ENCODE measurements at places on chromosomes 6 and 20. TPM values are rescaled to one million over a fixed set of nuclear protein-coding genes. Genes with fewer than 3 reads are reported as not detected.

The UBE2C gene
- 170 TPM for total RNA-seq

The AVP gene
- not detected for total RNA-seq

The CLPSL2 gene
- total RNA-seq: not detected

The POLR1C gene
- total RNA-seq: 24.1 TPM

DNA sequence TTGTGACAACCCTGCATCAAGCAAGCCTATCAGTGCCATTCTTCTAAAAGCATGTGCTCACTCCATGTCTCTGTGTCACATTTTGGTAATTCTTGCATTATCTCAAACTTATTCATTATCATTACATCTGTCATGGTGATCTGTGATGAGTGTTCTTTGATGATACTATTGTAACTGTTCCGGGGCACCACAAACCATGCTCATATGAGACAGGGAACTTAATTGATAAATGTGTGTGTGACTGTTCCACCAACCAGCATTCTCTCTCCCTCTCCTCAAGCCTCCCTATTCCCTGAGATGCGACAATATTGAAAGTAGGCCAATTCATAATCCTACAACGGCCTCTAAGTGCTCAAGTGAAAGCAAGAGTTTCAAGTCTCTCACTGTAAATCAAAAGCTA lies 4.0 kb downstream of the HUS1B start:
- no peak overlapping the region for H3K4me3 ChIP-seq
- H3K4me1 ChIP-seq: peaks cover 8% of the 10 kb centered on the region
- no peaks in the 10 kb centered on the region for H3K27me3 ChIP-seq
- H3K36me3 ChIP-seq: peaks cover 26% of the 10 kb centered on the region
- H3K27ac ChIP-seq: no peak overlapping the region

GRCh38 chr6:33633462-33634158 lies 12.5 kb downstream of the ITPR3 start:
- no peaks in the 10 kb centered on the region for H3K27me3 ChIP-seq
- DNase-seq: peak; percentile 70
- H3K36me3 ChIP-seq: peaks cover 40% of the 10 kb centered on the region
- H3K27ac ChIP-seq: no peak overlapping the region
- H3K4me3 ChIP-seq: peak overlapping the region; percentile 63

- no peaks in the 10 kb centered on the region for H3K4me1 ChIP-seq
- no peak for DNase-seq
- no peak overlapping the region for H3K4me3 ChIP-seq
- H3K27me3 ChIP-seq: peaks cover 8% of the 10 kb centered on the region
- no peaks in the 10 kb centered on the region for H3K36me3 ChIP-seq
Measured at GRCh38 chr6:142359271-142359960, 57.6 kb downstream of the ADGRG6 start.

GRCh38 chr6:22473991-22474682 lies 95.2 kb upstream of the HDGFL1 start:
- no peaks in the 10 kb centered on the region for H3K4me1 ChIP-seq
- H3K4me3 ChIP-seq: no peak overlapping the region
- H3K27ac ChIP-seq: no peak overlapping the region
- no peaks in the 10 kb centered on the region for H3K36me3 ChIP-seq

GRCh38 chr20:53941680-53942471 lies 128.5 kb downstream of the BCAS1 start:
- H3K4me3 ChIP-seq: no peak overlapping the region
- H3K4me1 ChIP-seq: peaks cover 29% of the 10 kb centered on the region
- no peaks in the 10 kb centered on the region for H3K27me3 ChIP-seq
- H3K36me3 ChIP-seq: no peaks in the 10 kb centered on the region
- no peak overlapping the region for H3K27ac ChIP-seq

DNA sequence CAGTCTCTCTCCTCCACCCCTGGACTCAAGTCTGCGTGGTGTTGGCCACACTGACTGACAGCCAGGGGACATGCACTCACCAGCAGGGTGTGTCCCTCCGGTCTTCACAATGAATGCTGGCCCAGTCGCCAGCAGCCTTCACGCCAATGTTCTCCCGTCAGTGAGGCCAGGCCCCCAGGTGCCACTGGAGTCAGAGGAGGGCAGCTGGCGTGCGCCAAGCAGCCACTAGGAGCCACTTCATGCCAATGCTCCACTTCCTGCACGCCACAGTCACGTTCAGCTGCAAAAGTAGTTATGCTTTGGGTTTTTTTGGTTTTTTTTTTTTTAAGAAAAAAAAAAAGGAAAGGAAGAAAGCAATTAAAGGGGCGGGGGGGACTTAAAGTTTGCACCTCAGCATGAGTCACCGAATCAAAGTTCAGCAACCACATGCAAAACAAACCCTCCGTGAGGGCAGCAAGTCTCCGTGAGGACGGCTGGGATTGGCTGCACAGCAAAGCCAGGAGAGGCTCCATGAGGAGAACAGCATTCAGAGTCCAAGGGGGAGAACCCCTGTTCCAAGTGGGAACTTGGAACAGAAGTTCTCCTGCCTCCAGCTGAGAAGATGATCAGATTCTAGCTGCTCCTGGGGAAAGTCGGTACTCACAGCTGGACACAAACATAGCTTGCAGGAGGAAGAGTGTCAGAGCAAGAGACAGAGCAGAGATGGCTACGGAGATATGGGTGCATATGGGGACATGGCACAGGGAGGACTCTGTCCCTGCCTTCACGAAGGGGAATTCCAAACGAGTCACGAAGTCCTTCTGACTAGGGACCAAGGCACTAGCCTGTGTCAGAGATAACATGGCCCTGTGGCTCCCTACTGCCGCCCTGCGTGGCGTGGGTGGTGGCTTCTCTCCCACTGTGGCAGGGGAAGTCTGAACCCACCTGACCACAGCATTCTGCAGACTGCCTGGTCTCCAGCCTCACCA lies at the start of gene ZC3H12D:
ZC3H12D (minus strand) TSS at position 282 of the 968 bp plus-strand sequence. CDS start 10,471 bp downstream, outside the sequence.
- peak within 1 kb of the TSS; percentile 96 for H3K27ac ChIP-seq
- peaks cover 38% of the 10 kb centered on the region for H3K36me3 ChIP-seq
- DNase-seq: peak; percentile 86
- no peaks in the 10 kb centered on the region for H3K27me3 ChIP-seq

GRCh38 chr6:101666256-101666655 lies 272.7 kb downstream of the GRIK2 start:
- H3K27ac ChIP-seq: no peak overlapping the region
- H3K27me3 ChIP-seq: no peaks in the 10 kb centered on the region
- no peaks in the 10 kb centered on the region for H3K36me3 ChIP-seq
